CD4-positive, alpha-beta T cell treated with Interleukin-1 beta for 1 hour (primary cell): ENCODE measurements at places on chromosomes 5 and 9.
A peak's percentile ranks its signal among the peaks of the same experiment; 100 is the strongest.

DNA sequence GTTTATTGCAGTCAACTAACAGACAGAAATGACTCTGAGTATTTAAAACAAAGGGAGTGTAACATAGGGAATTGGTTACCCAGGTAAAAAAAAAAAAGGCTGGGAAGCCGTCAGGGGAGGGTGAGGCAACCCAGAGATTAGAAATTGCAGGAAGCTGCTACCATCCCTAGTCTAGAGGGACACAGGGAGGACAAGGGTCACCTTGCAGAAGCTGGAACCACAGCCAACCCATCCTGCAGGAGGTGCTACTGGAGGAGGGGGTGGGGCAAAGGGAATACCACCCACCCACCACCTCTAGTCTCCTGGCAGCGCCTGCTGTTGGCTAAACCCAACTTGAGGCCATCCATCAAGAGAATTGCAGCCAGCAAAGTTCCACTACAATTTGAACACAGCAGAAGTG is 6.5 kb downstream of the CAST start:
- DNase-seq = no peak

DNA sequence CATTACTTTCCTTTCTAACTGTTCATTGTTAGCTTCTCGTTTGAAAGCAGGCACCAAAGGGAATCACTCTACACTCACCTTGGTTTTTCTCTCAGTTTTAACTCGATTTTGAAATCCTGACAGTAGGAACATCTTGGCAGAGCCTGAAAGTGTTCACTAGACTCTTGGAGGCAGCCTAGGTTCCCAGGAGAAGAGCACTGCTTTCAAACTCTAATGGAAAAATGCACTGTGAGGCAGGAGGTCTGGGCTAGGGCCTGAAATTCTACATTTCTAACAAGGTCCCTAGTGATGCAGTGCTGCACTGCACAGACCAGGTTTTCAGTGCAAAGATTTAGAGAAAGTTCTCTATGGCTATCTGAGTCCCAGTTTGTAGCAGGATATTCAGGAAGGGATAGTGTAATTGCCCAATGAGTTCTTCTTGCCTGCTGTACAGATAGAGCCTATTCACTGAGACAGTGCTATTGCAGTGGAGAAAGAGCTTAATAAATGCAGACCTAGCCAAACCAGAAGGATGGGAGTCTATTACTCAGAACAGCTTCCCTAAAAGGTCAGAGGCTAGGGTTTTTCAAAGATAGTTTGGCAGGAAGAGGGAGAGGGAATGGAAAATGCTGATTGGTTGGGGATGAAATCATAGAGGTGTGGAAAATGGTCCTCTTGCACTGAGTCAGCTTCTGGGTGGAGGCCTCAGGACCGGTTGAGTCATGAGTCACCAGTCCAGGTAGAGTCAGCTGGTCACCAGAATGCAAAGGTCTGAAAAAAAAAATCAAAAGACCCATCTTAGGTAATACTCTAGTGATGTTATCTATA is 153.9 kb downstream of the GPBP1 start:
- DNase-seq = no peak

GRCh38 chr9:89668216-89668865 is 63.5 kb downstream of the GADD45G start:
- no peak for DNase-seq

DNA sequence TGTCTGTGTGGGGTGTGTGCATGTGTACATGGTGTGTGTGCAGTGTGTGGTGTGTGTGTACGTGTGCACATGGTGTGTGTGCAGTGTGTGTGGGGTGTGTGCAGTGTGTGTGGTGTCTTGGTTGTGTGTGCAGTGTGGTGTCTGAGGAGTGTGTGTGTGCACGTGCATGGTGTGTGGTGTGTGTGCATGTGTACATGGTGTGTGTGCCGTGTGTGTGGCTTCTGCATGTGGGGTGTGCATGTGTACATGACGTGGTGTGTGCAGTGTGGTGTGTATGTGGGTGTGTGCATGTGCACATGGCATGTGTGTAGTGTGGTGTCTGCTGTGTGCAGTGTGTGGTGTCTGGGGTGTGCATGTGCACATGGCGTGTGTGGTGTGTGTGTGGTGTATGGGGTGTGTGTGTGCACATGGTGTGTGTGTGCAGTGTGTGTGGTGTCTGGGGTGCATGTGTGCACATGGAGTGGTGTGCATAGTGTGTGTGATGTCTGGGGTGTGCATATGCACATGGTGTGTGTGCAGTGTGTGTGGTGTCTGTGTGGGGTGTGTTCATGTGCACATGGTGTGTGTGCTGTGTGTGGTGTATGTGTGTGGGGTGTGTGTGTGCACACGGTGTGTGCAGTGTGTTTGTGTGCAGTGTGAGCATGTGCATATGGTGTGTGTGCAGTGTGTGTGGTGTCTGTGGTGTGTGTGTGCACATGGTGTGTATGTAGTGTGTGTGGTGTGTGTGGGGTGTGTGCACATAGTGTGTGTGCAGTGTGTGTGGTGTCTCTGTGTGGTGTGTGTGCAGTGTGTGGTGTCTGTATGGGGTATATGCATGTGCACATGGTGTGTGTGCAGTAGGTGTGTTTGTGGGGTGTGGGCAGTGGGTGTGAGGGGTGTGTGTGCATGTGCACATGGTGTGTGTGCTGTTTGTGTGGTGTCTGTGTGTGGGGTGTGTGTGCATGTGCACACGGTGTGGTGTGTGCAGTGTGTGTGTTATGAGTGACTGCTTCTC is 40.6 kb upstream of the ZNG1F start:
- no peak for DNase-seq

DNA sequence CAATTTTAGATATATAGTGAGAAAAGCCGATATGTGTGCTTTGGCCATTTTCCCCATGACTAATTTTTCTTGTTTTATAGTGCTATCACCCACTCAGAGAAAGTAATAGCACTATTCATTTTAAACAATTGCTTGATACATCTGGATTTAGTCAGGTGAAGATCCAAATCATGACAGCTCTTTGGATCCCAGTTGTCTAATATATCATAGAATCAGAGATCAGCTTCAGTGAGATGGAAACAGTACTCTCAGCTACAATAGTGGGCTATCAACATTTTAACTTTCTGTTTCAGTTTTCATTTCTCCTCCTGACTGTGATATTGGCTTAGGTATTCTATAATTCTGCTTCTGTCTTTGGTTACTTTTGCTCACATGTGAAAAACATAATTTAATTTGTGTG is 38.7 kb downstream of the VCAN start:
- no peak for DNase-seq

- DNase-seq = no peak
Measured at GRCh38 chr9:36503172-36504088, 69.3 kb upstream of the MELK start.

DNA sequence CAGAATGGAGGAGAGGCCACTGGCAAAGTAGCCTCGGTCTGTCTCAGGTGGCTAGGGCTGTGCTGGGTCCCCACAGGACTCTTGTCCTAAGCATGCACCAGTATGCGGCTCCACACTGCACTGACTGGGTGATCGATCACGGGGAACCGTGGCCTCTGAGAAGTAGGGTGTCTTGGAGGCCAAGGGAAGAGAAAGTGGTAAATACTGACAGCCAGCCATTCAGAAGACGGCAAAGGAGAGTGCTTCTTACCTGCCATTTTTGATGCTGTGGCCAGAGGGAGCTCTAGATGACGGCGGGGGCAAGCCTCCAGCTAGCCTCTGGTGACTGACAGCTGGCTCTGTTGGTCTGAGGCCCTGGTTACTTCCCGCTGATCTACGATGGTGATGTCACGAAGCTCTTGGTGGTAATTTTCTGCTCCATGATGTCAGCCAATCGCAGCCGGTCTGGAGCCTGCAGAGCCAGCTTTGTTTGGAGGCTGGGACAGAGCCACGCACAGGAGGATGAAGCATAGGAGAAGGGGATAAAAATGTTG is 40.4 kb upstream of the GADD45G start:
- peak; percentile 11 for DNase-seq

- no peak for DNase-seq
Measured at GRCh38 chr5:132447196-132447595, 43.4 kb downstream of the IRF1 start.

DNA sequence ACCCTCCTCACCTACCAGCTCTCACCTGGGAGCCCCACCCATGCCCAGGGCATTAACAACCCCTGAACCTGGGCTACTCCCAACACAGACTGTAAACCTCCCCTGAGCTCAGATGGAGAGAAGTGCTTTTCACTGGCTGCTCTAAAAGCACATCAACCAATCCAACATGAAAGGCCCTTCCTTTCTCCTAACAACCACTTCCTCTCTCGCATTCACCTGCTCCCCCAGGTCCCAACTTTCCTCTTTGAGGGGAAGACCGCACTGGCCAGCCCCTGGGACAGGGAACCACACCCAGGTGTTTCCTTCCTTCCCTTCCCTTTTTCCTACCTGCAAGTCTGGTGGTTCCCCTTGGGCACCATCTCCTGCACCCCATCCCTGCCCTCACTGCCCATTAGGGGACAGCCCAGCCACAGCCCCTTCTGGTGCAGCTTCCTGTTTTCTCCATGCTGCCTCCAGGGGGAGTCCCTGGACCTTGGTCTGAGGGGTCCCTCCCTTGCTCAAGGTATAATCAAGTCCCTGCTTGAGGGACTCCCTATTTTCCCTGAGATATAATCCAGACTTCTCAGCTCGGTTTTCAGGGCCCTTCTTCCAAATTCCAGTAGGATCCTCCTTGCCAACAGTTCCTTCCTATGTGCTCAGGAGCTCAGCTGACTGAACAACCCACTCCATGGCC is 30.5 kb upstream of the DAB2IP start:
- no peak for DNase-seq

DNA sequence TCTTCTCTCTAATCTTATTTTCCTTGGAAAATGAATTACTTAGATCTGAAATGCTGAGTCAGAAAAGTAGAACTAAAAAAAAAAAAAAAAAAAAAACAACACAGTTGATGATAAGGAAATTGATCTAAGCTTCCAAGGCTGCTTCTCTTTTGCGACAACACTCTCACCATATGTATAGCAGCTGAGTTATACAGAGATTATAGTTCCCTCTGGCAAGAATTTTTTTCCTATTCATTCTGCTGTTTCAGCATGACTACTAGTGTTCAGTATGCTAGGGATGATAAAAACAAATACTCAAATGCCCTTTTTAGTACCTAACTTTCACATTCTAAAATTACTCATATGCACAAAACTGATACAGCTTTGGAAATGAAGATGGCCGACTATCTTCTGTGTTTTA is 267.3 kb downstream of the MLLT3 start:
- no peak for DNase-seq

- DNase-seq = no peak
Measured at GRCh38 chr5:35598707-35599370, 18.8 kb upstream of the SPEF2 start.

- DNase-seq = no peak
Measured at GRCh38 chr9:20135119-20135697, 346.4 kb upstream of the SLC24A2 start.

DNA sequence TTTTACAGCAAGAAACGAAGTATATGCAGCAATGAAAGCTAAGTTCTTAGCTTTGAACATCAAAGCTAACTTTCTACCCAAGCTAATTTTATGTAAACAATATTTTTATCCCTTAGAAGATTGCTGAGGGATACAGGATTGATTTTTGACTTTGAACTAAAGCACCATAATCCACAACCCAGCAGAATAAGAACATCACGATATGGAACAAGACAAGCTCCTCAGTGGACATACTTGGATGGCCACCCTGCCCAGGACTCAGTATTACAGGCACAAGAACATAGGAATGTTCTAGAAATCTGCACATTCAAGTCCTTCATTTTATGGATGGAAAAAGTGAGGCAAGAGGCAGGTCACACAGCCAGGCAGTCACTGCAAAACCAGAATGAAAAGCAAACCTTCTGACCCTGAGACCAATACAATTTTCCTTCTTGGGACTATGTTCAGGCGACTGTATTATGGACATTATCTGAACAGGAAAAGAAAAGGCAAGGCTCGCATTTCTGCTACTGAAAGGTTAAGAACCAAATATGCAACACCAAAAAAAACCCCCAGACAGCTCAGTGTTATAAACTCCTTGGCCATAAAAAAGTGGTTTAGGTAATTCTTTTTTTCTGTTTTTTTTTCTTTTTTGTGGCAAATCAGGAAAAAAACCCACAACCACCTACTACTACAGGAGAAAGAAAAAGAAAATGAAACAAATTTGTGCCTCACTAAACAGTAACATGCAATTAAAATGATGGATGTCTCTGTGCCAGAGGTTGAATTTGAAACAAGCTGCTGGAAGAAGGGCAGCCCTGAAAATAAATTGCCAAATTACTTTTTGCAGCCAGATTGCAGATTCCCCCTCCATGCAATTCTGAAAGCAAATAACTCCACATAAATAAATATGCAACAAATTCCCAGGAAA is 25.4 kb downstream of the EPB41L4B start:
- DNase-seq = no peak

GRCh38 chr5:141560151-141560550 is 58.6 kb downstream of the DIAPH1 start:
- no peak for DNase-seq

GRCh38 chr9:129697656-129698253 is 32.3 kb downstream of the PRRX2 start:
- no peak for DNase-seq

DNA sequence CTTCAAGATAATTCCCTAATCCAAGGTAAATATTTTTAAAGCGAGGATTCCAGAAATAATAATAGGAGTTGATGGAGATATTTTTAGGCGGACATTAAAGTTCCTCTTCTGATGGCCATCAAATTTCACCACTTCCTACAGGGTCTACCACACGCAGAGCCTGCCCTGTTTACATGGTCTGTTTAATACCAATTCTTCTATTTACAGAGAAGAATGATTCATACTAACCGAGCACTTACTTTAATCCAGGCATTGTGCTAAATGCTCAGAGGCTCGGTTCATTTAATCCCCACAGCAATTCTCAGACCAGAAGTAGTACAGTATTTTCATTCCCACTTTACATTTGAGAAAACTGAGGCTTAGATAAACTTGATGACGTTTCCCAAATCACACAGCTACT is 3.0 kb upstream of the ITGA1 start:
- DNase-seq = no peak

GRCh38 chr9:89789922-89790510 is 185.2 kb downstream of the GADD45G start:
- no peak for DNase-seq

- DNase-seq = no peak
Measured at GRCh38 chr5:152456815-152457443, 51.9 kb upstream of the NMUR2 start.

- DNase-seq = no peak
Measured at GRCh38 chr9:127405344-127406125, 8.6 kb downstream of the SLC2A8 start.

- no peak for DNase-seq
Measured at GRCh38 chr9:70880535-70880934, 240.9 kb downstream of the TRPM3 start.
